GM23338 (cell line): ENCODE measurements at places on chromosomes 5 and 9. TPM values are rescaled to one million over a fixed set of nuclear protein-coding genes. Genes with fewer than 3 reads are reported as not detected.

The HAVCR2 gene
- total RNA-seq = 0.49 and 3.4 TPM in 2 replicates

DNA sequence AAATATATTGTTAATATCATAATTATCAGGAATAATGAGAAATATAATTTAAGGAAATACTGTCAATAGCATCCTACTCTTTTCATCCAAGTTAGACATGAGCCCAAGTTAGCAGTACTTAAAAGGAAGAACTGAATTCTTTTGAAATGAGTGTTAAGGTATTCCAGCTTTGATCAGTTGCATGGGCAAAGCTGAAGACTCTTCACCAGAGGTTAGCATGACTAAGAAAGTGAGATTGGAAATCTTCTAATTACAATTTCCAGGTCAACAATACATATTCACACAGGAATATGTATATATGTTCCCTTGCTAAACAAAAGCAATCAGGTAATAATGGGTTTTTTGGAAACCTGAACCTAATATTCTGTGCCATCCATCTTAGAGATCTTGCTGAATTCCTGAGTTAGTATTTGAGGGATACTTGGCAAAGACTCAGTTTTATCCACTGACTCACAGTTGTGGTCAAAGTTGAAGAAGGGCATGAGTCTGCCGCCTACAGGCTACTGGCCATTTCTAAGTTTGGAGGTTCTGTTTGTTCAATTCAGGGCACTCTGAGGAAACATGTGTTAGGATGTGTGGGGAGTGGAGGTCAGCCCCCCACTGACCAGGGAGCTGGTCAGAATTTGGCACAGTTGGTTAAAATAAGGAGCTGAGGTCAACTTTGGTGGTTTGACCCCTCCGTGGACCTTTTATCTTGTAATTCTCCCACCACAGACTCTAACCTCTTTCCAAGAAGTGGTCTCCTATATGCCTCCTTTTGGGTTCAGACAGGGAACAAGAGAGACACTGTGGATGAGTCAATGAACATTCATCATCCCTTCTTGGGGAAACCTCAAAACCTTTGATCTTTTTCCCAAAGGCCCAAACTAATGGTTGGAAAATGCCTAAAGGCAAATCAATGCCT lies 118.3 kb downstream of the PIK3R1 start:
- H3K27me3 ChIP-seq = no peaks in the 10 kb centered on the region
- DNase-seq = no peak
- no peak overlapping the region for H3K4me3 ChIP-seq
- no peaks in the 10 kb centered on the region for H3K36me3 ChIP-seq
- H3K27ac ChIP-seq = no peak overlapping the region

DNA sequence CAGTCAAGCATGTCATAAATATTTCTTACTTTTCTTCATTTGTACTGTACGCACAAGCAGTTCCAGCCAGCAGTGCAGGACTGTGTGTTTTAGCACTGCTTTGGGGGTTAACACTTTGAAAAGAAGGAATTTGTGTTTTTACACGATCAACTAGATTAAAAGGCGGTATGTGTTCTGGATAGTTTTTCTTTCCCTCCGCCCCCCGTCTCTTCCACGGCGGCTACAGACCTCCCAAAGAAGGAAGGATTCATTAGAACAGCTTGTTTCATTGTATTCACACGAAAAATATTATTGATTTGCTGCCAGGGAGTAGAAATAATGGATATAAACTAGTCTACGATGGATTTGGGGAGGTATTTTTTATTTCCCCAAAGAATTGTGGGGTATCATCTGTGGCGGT lies 336.8 kb upstream of the RFX3 start:
- H3K36me3 ChIP-seq = no peaks in the 10 kb centered on the region
- DNase-seq = no peak
- H3K27me3 ChIP-seq = no peaks in the 10 kb centered on the region
- no peak overlapping the region for H3K4me3 ChIP-seq
- H3K4me1 ChIP-seq = no peaks in the 10 kb centered on the region

DNA sequence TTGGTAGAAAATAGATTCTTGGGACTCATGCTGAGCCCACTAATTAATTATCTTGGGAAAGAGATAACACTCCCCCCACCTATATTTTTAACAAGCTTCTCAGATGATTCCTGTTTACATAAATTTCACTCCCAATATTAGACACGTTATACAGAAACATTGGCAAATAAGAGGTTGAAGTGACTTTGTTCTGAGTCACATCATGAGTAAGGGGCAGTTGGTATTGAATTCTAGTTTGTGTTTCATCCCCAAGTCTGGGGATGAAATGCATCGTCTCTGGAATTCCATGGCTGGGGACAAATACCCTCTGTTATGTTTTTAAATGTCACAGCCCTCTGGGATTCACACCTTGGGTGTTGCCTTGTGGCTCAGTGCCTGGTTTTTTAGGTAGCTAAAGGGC lies 41.0 kb downstream of the BASP1 start:
- H3K27ac ChIP-seq = no peak overlapping the region
- no peak for DNase-seq
- H3K4me3 ChIP-seq = no peak overlapping the region
- H3K4me1 ChIP-seq = peaks cover 29% of the 10 kb centered on the region

DNA sequence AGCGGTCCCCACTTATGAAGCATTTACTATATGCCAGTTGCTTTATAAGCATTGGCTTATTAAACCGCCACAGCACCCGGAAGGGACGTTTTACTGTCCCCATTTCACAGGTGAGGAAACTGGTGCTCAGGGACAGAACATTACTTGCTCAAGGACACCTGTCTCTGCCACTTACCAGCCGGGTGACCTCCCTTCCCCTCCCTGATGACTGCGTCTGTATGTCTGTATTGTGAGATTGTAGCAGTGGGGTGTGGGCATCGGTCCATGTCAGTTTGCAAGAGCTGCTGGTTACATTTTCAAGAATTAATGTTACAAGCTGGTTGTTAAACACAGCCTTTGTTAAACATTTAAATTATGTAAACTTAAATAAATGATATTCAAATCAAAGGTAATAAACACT lies 77.6 kb upstream of the LMX1B start:
- H3K4me3 ChIP-seq = no peak overlapping the region
- H3K36me3 ChIP-seq = no peaks in the 10 kb centered on the region; the same call in 1 of the 2 replicates
- H3K27me3 ChIP-seq = peaks cover 16% of the 10 kb centered on the region; the same call in 1 of the 2 replicates
- peaks cover 24% of the 10 kb centered on the region for H3K4me1 ChIP-seq
- H3K27ac ChIP-seq = no peak overlapping the region

DNA sequence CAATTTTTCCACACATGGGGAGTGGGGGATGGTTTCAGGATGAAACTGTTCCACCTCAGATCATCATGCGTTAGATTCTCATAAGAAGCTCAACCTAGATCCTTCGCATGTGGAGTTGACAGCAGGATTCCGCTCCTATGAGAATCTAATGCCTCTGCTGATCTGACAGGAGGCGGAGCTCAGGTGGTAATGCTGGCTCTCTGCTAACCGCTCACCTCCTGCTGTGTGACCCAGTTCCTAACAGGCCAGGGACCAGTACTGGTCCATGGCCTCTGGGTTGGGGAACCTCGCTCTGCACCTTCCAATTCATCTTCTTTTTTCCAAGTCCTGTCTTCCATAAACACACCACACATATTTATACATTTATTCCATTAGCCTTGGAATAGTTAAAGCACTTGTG lies 33.0 kb downstream of the POU5F2 start:
- no peak overlapping the region for H3K4me3 ChIP-seq
- H3K27ac ChIP-seq = no peak overlapping the region
- H3K27me3 ChIP-seq = no peaks in the 10 kb centered on the region
- H3K4me1 ChIP-seq = no peaks in the 10 kb centered on the region
